ENCODE measurements at places on chromosomes 6 and 20.
A peak's percentile ranks its signal among the peaks of the same experiment; 100 is the strongest.

- DNase-seq, result no peak
Measured at GRCh38 chr20:59246691-59247400, 53.6 kb upstream of the EDN3 start.

- DNase-seq, result no peak
Measured at GRCh38 chr6:103326760-103327757, 1532.7 kb downstream of the HACE1 start.

- DNase-seq, result no peak
Measured at GRCh38 chr6:15615802-15616201, 47.0 kb downstream of the DTNBP1 start.

- DNase-seq, result no peak
Measured at GRCh38 chr6:107730106-107730505, 94.0 kb downstream of the SCML4 start.

- no peak for DNase-seq
Measured at GRCh38 chr6:111399626-111400025, 83.4 kb downstream of the REV3L start.

GRCh38 chr6:135488023-135488422 is 9.5 kb downstream of the AHI1 start:
- no peak for DNase-seq

DNA sequence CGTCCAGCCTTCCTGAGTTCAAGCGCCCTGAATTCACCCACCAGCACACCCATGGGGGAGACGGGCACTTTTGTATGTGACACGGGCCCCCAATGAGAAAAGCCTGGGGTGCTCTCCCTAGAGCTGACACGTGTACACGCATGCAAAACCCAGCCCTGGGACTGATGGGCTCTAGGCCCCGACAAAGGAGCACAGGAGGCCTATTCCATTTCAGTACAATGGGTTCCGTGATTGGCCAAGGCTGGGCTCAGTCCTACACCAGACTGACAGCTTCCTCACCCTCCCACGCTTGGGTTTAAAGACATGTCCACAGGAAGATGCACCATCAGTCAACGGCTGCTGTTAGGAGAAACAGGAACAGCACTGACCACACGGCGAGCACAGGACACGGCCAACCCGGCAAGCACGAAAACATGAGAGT is 8.8 kb downstream of the ZBTB46 start:
- peak; percentile 38 for DNase-seq

DNA sequence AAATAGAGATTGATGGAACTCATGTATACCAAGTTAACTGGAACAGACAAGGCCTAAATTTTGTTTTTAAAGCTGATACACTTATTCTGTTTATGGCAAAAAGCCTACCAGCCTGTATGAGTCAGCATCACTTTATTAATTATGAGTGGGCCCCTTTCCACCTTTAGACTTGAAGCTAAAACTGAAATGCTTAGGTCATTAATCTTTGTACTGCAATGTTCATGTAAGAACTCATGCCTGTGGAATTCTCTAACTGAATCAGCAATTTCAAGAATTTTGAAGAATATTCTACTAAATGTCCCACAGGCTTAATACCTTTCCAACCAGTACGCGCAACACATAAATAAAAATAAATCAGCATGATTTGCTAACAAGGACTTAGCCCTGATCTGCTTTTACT is 140.2 kb upstream of the PHACTR1 start:
- DNase-seq, result no peak

DNA sequence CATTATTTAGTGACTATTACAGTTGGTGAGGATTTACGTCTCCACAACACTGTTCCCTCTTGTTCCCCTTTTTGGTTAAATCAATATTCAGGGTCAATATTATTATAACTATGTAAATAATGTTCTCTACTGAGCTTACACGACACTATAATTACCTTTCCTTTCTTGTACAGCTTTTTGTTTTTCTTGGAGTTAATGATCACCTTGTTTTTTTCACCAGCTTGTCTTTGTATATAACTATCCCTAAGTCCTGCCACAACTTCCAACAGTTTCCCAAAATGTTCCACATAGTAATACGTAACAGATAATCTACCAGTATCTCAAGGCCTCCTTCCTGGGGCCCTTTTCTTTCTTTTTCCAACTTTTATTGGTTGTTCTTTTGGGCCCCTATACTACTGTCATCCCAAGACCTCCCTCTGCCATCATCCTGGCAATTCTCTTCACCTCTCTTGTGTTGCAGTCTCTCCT is 142.0 kb upstream of the SOX4 start:
- no peak for DNase-seq

DNA sequence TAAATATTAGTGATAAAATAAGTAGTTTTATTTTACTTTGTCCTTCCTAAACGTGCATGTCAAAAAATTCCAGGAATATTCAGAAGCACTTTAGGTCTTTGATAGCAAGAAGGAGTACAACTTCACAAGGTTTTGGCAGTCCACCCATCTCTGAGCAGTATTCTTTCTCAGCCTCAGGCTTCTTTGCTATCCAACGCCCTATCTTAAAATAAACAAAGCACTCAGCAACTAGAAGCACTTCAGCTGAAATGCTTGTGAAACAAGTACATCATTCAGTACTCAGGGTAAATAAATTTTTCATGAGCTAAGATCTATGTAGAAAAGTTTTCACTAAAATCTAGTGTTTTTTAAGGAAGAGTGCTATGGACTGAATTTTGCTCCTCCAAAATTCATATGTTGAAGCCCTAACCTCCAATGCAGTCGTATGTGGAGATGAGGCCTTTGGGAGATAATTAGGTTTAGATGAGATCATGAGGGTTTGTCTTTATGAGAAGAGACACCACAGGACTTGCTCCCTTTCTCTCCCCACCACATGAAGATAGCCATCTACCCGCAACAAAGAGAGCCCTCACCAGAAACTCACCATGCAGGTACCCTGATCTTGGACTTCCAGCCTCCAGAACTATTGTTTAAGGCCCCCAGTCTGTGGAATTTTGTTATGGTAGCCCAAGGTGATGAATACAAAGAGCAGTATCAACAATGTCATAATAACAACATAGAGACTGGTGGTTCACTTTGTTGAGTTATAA is 539.1 kb downstream of the TFAP2A start:
- no peak for DNase-seq

GRCh38 chr6:31397901-31398525 is 5.4 kb upstream of the MICA start:
- DNase-seq, result no peak

GRCh38 chr6:39800034-39801032 is 8.2 kb downstream of the DAAM2 start:
- no peak for DNase-seq
